GM23248 (cell line): ENCODE measurements at places on chromosomes 2 and 18. TPM values are rescaled to one million over a fixed set of nuclear protein-coding genes. Genes with fewer than 3 reads are reported as not detected.

- DNase-seq: peak; percentile 90
These were observed 256.6 kb upstream of the ACVR2A start for GRCh38 chr2:147588191-147588590.

DNA sequence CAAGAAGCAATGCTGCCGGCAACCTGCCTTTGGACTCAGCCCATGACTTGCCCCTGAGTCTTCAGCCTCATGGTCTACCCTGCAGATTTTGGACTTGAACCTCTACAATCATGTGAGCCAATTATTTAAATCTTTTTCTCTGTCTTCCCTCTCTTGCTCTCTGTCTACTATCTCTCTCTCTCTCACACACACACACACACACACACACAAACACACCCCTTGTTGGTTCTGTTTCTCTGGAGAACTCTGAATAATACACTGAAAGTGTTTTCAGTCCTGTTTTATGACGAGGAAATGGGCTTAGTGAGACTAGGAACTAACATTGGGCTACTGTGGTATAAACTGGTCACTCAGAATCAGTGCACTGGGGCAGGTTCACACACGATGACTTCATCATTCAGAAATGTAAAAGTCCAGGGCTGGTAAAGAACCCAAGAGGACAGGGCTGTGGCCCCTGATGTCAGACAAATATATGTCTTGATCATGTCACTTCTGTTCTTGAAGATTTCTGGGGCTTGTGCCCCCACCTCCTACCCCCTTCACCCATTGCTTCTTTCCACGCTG, 266.1 kb upstream of the SIX2 start:
- peak; percentile 55 for DNase-seq

DNA sequence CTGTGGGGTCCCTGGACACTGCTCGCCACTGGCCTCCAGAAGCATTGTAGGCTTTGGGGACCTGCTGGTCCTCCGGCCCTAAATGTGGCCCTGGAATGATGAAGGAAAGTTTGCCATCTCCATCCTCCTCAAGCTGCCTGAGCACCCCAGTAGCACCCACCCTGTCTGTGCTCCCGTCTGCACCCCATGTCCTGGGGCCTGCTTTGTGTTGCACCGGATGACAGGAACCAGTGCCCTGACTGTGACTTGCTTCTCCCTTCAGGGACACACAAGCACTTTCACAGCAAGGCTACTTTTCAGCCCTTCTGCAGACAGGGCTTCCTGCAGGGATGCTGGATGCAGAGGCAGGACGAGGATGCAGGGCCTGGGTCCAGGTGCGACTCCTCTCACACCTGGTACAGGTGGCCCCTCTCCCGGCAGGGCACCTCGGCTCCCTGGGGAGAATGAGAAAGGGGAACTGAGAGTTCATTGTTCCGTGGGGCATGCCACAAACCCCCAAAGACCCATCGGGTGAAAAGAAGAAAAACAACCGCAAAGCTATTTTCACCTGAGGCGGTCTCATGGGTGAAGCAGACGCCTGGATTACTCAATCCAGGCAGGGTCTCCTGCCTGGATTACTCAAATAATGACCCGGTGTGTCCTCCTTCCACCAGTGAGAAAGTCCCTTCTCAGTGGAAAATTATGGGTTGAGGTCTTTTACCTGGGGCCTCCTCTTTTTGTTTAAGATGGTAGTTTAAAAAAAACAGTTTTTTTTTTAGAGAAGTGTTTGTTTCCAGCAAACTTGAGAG, 74.9 kb downstream of the LONRF2 start:
- DNase-seq: no peak

- DNase-seq: no peak
These were observed 97.5 kb downstream of the STPG4 start for GRCh38 chr2:47057687-47058002.

DNA sequence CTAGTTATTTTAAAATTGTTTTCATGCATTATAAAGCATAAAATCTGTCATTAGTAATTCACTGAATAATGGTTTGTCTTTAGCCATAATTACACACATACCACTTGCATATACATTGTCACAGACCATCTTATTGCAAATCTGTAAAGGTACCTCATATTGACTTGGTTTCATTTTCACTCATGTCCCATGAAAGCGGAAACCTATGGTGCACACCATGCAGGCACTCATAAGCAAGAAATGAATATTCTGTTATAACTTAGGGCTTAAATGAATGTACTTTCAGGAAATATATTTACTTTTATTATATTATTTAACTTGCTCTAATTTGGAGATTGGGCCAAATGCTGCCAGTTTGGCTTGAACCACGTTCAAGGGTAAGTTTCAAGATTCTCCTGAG, 29.2 kb upstream of the STK17B start:
- DNase-seq: no peak

- DNase-seq: no peak
These were observed 107.3 kb upstream of the TLK1 start for GRCh38 chr2:171267855-171268629.

GRCh38 chr18:2040279-2040678, 531.0 kb downstream of the METTL4 start:
- no peak for DNase-seq

GRCh38 chr18:53526101-53526870, 698.2 kb downstream of the MBD2 start:
- no peak for DNase-seq

- peak; percentile 1 for DNase-seq
These were observed 149.0 kb downstream of the DSEL start for GRCh38 chr18:67367540-67367939.

- peak; percentile 38 for DNase-seq
These were observed 2.9 kb downstream of the SETBP1 start for GRCh38 chr18:44683556-44683955.

GRCh38 chr18:77067291-77068061, 65.1 kb downstream of the MBP start:
- peak; percentile 97 for DNase-seq

GRCh38 chr2:105256431-105257047, 15.0 kb downstream of the GPR45 start:
- no peak for DNase-seq

DNA sequence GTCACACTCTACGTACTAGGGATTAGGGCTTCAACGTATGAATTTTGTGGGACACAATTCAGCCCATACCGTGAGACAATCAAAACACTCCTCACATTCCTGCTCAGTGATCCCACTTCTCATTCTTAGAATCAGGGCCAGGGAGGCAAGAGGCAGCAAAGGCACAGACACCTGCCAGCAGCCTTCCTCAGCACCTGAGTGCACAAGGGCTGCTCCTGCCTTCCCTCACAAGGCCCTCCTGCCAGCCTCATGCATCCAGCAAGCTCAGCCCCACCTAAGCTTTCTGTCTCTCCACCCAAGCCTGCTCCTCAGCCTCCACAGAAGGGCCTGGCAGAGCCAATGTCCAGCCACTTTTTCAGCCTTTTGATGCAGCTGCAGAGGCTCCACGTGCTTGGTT, 141.6 kb downstream of the SP3 start:
- DNase-seq: no peak

DNA sequence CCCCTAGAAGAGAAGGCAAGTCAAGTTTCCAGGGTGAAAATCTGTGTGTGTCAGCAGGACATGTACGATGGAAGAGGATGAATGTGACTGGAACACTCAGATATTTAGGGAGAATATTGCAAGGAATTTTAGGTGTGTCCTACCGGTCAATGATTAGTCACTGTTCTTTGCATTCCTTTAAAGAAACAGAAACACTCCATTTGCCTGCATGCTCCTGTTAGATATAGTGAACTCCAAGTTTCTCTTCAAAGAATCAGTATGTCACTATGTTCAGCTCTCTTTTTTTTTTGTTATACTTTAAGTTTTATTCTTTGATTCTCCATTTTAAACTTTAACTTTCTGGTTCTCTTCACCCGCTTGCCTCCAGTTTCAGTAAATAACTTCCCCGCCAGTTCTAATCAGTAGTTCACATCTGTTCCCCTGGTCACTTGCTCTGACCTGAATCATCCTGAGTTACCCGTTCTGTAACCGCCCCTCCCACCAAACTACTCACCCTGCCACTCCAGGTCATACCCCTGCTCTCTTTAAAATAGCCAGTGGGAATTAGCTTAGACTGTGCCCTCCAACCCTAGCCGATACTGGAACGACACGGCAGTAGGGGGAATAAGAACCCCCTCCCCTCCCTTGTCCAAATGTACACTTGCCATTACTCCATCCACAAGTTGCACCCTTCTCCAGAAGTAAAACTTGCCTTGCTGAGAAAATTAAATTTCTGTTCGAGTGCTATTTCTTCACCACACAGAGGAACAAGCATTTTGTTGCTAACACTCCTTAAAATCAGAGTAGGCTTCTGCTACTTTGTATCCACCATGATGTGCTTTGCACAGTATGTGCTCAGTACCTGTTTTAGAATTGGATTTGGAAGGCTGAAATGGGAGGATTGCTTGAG, 268.4 kb downstream of the METTL4 start:
- peak; percentile 50 for DNase-seq

DNA sequence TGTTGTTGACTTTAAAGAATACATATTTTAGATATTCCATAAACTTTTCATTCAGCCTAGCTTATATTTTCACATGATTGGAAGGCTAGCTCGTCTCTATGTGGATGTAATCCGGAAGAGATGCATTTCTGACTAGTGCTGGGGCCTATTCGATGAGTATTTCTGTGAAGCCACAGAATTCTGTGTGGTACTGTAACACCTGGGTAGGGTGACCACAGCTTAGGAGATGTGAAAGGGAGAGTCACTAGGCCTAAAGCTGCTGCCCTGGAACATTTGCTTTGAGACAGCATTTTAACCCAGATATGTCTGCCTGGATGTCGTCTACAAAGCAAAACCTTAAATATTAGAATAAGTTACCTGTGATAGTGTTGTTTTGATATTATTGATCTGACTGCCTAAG, 83.5 kb downstream of the ZNF236 start:
- DNase-seq: no peak

- DNase-seq: peak; percentile 69
These were observed 782 bp downstream of the COL6A3 start for GRCh38 chr2:237412988-237413776.

GRCh38 chr2:15331787-15332186, 229.3 kb downstream of the NBAS start:
- no peak for DNase-seq

GRCh38 chr2:134367213-134367612, 113.3 kb downstream of the MGAT5 start:
- DNase-seq: no peak

- no peak for DNase-seq
These were observed 8.8 kb upstream of the DUSP2 start for GRCh38 chr2:96153991-96154431.

GRCh38 chr2:97717613-97717995, 4.2 kb downstream of the ZAP70 start:
- no peak for DNase-seq

DNA sequence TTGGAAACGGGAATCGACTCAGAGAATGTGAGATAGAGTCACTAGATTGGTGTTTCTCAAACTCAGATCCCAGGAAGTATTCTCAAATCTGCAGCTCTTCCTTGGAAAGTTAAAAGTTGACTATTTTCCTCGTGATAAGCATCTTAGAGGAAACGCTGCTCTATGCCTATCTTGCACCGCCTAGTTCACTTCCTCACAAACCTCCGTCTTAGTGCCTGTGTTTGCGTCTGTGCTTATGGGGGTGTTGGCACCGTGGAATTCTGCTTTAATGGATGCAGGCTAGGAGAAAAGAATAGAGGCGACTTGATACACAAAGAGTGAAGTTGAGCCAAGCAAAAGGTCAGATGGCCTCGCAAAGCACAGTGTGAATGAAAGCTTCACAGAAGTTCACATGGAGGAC, 255.3 kb upstream of the ID2 start:
- DNase-seq: no peak

DNA sequence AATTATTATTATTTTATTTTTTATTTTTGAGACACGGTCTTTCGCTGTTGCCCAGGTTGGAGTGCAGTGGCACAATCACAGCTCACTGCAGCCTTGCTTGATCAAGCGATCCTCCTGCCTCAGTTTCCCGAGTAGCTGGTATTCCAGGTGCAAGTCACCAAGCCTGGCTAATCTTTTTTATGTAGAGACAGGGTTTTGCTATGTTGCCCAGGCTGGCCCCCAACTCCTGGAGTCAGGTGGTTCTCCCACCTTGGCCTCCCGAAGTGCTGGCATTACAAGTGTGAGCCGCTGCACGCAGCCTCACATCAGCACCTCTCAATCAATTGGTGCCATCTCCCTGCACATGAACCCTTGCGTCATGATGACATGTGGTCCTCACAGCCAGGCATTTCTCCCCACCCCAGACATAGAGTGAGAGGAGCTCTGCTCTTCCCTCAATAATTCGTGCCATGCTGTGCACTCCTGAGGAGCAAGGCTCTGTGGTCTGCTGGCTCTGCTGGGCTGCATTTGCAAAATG, 5.9 kb downstream of the INPP5D start:
- DNase-seq: no peak

DNA sequence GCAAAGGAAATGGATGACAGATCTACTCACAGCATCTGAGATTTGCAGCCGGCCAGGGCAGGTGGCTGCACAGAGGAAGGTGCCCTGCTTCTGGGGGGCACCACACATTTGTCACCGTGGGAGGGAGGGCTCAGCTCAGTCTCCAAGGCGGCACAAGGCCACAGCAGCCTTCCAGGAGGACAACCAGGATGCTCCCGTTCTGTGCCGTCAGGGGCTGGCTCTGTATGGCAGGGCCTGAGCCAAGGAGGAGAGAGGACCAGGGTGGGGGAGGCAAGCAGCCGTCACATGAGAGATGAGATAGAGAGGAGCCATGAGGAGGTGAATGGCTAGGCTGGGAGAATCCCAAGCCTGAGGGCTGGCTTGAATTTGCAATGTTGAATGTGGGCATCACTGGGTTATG, 4.6 kb upstream of the BOK start:
- no peak for DNase-seq

DNA sequence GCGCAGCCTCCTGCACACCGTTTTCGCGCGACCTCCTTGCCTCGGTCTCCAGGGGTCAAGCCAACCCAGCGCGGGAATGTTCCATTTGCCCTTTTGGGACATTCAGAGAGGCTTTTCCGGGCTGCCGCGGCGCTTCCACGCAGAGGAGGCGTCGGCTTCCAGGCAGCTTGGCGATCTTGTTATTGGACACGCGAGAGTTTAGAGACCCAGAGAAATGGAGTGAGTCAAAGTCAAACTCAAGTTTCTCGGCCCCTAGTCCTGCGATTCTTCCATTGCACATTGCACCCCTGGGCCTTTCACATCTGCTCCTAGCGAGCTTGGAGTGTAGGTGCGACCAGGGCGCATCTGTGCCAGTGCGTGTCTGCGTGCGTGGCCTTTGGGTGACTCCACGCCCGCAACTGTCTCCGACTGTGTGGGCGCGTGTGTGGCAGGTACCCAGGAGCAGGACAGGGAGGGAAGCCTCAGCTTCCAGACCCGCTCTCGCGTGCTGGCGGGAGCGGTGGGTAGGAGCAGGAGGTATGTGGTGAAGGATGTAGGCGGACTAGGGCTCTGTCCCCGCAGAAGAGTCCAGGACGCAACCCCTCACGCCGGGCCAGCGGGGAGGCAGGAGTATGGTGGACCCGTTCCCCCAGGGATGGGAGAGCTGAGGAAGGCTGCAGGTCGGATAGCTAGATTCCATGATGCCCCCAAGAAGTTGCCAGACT, 13.5 kb downstream of the SIX3 start:
- peak; percentile 47 for DNase-seq

GRCh38 chr2:97749581-97749980, 36.2 kb downstream of the ZAP70 start:
- no peak for DNase-seq

The MLPH gene
- total RNA-seq: 4.7 and 8.1 TPM in 2 replicates

The ALPG gene
- total RNA-seq: not detected in 2 replicates

The NOL4 gene
- total RNA-seq: not detected in 2 replicates

The PRADC1 gene
- 40.7 and 44.3 TPM in 2 replicates for total RNA-seq

The CCDC150 gene
- 0.65 and 1.1 TPM in 2 replicates for total RNA-seq

The PAPOLG gene
- 10.9 and 11.4 TPM in 2 replicates for total RNA-seq

The SP3 gene
- total RNA-seq: 78.8 and 88.5 TPM in 2 replicates

The KCNS3 gene
- 2.7 and 2.9 TPM in 2 replicates for total RNA-seq
